ENCODE measurements at places on chromosomes 5 and 9.

DNA sequence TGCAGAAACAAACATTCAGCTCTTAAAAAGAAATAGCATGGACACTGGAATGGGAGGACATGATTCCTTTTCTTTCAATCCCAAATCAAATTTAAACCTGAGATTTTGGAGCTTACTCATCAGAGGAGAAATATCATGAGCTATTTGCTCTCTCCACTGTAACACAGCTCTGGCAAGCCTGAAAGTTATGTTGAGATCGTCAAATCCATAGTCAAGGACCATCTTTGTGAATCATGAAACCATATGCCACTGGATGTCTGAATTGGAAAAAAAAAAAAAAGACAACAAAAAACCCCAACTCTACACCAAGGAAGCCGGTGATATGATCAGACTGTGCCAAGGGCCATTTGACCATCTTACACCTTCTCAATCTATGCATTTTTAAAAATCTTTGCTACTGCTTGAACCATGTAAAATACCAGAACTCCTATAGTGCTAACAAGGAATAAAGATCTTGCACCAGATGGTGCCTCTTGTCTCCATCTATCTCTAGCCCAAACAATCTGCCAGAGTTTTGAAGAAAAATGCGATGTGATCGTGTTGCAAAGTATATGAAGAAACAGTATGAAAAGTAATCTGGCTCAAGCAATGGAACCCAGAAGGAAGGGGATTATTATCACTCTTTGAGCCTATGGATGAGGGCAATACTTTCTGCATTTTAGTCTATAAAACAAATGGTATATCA, 138.1 kb upstream of the MEF2C start:
- no peak for DNase-seq

GRCh38 chr9:21070171-21070571, 7.6 kb downstream of the IFNB1 start:
- no peak for DNase-seq

DNA sequence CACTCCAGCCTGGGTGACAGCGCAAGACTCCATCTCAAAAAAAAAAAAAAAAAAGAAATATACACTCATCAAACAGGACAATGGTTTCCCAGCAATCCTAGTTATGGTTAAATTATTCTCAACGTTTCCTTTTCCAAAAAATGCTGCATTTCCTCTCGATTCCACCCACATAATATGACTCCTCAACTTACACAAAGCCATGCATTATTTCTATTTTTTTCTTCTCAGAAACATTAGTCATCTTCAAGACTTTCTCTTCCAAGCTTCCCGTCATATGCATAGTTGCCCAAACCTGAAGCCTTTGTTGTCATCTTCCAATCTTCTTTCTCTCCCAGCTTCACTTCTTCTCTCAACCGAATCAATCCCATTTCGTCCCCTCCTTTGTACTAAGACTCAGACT, 61.4 kb upstream of the RANBP6 start:
- no peak for DNase-seq

GRCh38 chr5:115402822-115403577, 106.5 kb upstream of the CCDC112 start:
- no peak for DNase-seq

GRCh38 chr9:85155352-85155751, 485.8 kb downstream of the NTRK2 start:
- DNase-seq, result no peak

DNA sequence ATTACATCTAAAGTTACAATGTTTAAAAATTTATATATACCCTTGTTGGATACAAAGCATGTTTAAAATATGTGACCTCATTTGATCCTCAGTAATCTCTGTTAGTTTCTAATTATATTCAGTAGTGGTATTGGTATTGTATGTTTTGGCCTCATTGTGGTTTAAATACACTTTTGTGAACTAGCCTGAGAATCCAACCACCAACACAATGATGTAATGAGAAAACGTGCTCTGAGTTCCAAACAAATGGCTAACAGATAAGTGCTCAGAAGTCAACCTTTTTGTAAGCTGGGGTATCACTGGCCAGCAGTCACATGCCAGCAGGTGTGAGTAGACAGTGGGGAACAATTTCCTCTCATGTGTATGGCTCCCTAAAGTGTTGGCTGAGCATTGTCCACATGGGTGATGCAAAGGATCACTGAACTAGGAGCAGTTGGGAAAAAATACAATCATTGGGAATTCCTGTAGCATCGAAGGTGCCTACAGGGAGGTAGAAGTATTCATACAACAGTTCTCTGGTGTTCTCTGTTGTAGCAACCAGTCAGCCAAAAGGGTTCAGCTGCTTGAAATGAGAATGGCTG, 56.1 kb downstream of the DOCK8 start:
- no peak for DNase-seq

GRCh38 chr9:69314547-69314946, 10.5 kb upstream of the ENTREP1 start:
- DNase-seq, result no peak

DNA sequence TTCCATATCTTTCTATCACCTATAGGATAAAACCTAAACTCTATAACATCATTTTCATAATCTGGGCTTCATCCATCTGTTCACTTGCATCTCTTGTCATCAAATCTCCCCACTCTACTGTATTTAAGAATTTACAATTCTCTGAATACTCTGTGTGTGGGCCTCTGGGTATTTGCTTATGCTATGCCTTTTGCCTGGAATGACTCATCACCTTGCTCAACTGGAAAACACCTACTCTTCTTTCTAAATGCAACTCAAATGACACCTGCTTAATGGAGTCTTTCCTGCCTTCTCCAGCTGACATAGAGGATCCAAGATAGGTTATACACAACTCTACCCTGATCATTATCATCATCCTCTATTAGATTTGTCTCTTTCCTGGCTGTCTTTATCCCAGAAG, 421.7 kb downstream of the SPATA31D1 start:
- DNase-seq, result no peak

DNA sequence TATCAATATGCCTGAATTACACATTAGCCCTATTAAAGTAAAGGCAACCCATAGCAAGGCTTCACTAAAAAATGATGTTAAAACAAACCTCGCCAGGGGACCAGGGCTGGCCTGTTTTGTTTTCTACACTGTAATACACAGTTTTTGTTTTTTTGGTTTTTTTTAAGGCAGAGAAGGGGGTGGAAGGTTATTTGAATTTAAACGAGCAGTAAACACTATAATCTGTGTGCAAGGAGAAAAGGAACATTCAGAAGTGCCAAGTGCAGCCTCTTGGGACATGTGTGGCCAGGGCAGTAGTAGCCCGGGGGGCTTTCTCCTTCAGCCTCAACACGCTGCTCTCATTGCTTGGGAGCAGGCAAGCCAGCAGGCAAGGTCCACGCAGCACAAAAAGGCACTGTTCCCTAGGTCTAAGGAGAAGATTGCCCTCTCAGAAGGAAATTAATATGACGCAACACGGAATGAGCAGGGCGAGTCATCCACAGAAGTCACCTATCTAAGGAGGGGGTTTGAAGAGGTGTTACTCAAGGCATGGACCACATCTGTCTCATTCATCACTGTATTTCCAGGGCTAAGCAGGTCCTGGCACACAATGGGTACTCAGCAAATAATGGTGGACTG, 16.2 kb downstream of the SIL1 start:
- no peak for DNase-seq

GRCh38 chr9:64773491-64773931, 511.5 kb downstream of the FOXD4L5 start:
- DNase-seq, result no peak

- no peak for DNase-seq
Observed at GRCh38 chr5:13278148-13278547, 666.3 kb downstream of the DNAH5 start.

GRCh38 chr9:13500034-13500433, 220.5 kb upstream of the MPDZ start:
- DNase-seq, result no peak

Measured in activated CD8-positive, alpha-beta memory T cell treated with anti-CD3 and anti-CD28 coated beads for 4 hours (primary cell).